Heart right ventricle (tissue), 16 donors: ENCODE measurements at places on chromosomes 16 and 17. TPM values are rescaled to one million over a fixed set of nuclear protein-coding genes. Genes with fewer than 3 reads are reported as not detected.

The CD300H gene
- not detected for total RNA-seq

The TTYH2 gene
- total RNA-seq: 24.8 TPM

The PIRT gene
- not detected for total RNA-seq

The TP53TG3F gene
- not detected for total RNA-seq

The KRT13 gene
- not detected for total RNA-seq

The CTF1 gene
- 19.7 TPM for total RNA-seq

The TP53TG3B gene
- total RNA-seq: not detected

The HOXB1 gene
- not detected for total RNA-seq

The GNGT2 gene
- total RNA-seq: 0.56 TPM

The C17orf78 gene
- not detected for total RNA-seq

The DHX58 gene
- total RNA-seq: 6.8 TPM

The GALR2 gene
- total RNA-seq: not detected

The TUBB3 gene
- 0.68 TPM for total RNA-seq

The ADAP2 gene
- 3.1 TPM for total RNA-seq

The TBC1D3K gene
- not detected for total RNA-seq

The CLDN7 gene
- 0.45 TPM for total RNA-seq

The MYH8 gene
- total RNA-seq: not detected

The RAB11FIP4 gene
- 5.3 TPM for total RNA-seq

The MPO gene
- total RNA-seq: 0.30 TPM
